ENCODE measurements at places on chromosomes 7 and 10.
A peak's percentile ranks its signal among the peaks of the same experiment; 100 is the strongest.

DNA sequence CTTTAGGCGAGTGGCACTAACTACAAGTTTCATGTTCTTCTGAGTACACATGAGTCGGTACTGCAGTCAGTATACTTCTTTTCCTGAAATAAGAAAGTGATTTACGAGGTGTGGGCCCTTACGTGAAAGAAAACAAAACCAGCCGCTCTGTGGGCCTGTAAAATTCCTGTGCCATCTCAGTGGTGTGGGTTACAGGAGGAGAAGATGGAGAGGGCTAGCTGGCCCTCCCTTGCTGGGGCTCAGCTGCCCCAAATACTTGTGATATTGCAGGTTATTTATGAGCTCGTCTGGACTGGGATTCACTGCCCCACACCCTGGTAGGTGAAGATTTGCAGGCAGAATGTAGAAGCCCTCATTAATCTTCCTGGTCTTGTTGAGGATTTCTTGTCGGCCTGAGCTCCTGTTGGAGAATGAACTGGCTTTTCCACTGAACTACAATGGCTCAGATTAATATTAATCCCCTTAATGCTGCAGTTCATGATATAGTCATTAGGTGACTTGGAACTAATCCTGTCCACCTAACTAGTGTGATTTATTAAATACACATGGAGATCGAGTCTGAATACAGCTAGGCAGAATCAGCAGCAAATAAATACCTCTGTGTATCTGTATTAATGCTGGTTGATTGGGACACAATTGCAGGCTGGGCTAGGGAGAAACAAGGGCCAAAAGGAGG is 68.0 kb downstream of the GBF1 start:
- no peak for DNase-seq

- no peak for DNase-seq
Measured at GRCh38 chr10:86223256-86223655, 143.3 kb downstream of the GRID1 start.

GRCh38 chr7:37032258-37032601 is 307.9 kb upstream of the AOAH start:
- DNase-seq: no peak

- no peak for DNase-seq
Measured at GRCh38 chr7:101952355-101953247, 135.2 kb downstream of the CUX1 start.

DNA sequence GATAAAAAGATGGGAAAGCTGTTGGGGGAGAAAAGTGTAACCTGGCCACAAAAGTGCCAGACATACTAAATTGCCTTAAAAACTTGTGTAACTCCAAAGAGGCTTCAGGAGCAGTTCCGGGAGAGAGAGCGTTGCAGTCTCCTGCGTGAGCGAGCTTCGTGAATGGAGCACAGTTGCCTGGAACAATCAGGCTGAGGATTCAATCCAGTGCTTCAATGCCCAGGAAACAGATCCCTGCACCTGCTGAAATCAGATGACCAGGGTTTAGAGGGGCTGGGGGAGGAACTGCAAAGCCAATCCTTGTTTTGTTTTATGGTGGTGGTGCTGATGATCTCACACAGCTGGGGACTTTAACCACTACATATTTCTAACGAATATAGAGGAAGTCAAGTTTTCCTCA is 398.3 kb downstream of the DPP6 start:
- no peak for DNase-seq

DNA sequence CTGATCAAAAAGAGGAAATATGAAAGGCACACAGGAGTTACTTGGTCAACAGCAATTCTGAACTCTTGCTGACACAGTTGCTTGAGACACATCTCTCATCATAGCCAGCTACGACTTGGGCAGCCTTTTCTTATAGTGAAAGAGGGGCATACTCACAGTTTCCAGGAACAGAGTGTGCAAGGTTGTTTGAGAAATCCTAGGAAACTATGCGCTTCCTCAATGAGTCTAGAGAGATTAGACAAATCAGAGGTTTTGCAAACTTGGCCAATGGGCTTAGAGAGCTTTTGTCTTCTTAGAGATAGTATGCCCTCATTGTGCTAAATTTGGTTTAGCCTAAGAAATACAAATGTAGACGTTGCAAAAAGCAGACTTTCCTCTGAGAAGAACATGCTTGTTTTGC is 370.4 kb downstream of the HGF start:
- no peak for DNase-seq

- DNase-seq: no peak
Measured at GRCh38 chr7:71746006-71746405, 614.1 kb downstream of the GALNT17 start.

GRCh38 chr10:70302292-70302691 is 18.5 kb upstream of the NPFFR1 start:
- DNase-seq: no peak

DNA sequence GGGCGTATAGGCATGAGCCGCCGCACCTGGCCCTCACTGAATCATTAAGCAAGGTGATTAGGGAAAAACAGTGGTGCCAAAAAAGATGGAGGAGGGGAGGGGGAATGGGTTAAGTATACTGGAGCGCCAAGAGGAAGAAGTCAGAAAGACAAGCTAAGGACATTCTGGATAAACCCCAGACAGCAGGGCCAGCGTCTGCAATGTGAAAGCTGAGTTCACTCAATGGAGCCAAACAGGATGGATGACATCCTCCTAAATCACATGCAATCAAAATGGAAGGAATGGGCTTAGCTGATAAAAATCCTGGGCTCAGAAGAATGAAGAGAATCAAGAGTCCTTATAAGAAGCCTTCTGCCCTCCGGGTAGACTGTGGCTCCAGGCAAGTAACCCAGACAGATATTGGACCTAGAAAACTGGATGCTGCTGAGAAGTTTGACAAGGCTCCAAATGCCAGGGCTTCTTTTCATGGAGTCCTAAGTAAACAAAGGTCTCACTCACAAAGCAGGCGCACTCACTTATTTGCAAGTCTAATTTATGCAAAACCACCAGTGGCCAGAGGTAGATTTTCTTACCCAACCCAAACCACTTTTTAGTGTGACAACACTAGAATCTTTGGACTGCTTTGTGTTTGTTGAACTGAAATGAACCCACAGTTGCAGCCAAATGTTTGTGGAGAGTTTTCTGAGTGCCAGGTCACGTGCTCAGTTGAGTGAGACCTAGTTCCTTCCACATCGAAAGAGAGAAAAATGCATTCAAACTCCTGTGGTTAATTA is 519.1 kb upstream of the AUTS2 start:
- peak; percentile 15 for DNase-seq

- DNase-seq: peak; percentile 59
Measured at GRCh38 chr7:97973206-97973658, 16.8 kb downstream of the OCM2 start.

- no peak for DNase-seq
Measured at GRCh38 chr10:44393051-44393630, 8.2 kb upstream of the CXCL12 start.

- no peak for DNase-seq
Measured at GRCh38 chr7:148852272-148852671, 31.8 kb downstream of the EZH2 start.

DNA sequence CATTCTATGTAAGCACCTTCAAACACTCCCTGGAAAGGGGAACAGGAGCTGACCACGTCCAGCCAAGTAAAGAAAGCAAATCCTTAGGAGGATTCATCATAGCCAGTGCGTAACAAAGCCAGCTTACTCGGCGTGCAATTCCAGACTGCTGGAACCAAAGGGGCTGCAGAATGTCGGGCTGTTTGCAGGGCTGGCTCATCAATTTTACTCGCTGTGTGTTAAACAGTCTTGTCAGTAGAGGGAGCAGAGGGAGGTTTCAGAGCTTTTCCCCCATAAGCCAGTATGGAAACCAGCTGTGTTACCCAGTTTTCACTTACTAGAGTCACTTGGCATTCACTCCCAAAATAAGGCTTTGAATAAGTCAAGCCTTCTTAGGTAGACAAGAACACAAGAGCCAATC is 127.1 kb downstream of the KMT2E start:
- no peak for DNase-seq

GRCh38 chr10:24553051-24553612 is 170.6 kb downstream of the ARHGAP21 start:
- no peak for DNase-seq

DNA sequence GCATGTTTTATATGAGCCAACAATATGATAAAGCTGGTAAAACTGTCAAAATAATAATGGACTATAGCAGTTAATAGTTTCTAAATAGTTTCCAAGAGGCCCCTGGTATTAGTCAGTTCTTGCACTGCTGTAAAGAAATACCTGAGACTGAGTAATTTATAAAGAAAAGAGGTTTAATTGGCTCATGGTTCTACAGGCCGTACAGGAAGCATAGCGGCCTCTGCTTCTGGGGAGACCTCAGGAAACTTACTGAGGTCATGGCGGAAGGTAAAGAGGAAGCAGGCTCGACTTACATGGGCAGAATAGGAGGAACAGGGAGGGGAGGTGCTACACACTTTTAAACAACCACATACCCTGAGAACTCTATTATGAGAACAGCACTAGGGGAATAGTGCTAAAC is 104.6 kb downstream of the PPP1R9A start:
- no peak for DNase-seq

- DNase-seq: no peak
Measured at GRCh38 chr7:158547817-158548216, 39.8 kb downstream of the PTPRN2 start.

GRCh38 chr7:71785216-71785615 is 626.9 kb downstream of the CALN1 start:
- no peak for DNase-seq

DNA sequence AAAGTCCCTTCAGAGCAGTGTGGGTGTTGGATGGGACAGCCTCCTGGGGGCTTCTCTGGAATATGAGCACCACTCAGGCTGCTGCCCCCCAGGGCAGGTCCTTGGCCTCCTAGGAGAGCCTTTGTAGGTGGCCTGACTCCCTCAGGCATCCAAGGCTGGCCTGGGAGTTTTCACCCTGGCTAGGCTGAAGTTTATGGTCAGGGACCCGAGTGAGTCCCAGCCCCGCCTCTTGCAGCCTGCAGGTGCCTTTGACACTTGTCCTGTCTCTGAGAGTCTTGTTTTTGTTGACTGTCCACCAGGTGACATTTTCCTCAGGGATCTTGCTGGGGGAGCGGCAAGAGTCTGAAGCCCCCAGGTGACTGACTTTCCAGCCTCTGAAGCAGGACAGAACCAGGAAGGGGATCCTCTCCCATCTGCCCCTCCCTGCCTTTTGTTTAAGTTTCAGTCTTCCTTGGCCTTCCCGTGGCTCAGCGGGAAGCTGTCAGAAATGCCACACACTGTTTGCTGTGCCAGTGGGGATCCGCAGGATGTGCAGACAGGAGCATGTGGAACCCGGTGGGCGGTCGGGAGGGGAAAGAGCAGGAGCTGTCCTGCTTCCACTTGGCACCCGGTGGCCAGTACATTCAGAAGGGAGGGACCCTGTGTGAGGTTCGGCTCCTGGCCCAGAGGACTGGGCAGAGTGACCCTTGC is 59.5 kb downstream of the LRRC18 start:
- DNase-seq: no peak

DNA sequence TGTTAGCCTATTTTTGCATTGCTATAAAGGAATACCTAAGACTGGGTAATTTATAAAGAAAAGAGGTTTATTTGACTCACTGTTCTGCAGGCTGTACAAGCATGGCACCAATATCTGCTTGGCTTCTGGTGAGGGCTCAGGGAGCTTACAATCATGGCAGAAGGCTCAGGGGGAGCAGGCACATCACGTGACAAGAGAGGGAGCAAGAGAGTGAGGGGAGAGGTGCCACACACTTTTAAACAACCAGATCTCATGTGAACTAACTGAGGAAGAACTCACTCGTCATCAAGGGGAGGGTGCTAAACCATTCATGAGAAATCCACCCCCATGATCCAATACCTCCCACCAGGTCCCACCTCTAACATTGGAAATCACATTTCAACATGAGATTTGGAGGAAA is 73.9 kb upstream of the ADCY1 start:
- no peak for DNase-seq

- DNase-seq: no peak
Measured at GRCh38 chr10:21402606-21403083, 122.8 kb downstream of the SKIDA1 start.
